ENCODE measurements at places on chromosomes 16 and 17.
A peak's percentile ranks its signal among the peaks of the same experiment; 100 is the strongest.

GRCh38 chr17:9878786-9879525 lies 26.1 kb downstream of the RCVRN start:
- no peak for DNase-seq

GRCh38 chr16:3152027-3152276 lies 17.1 kb downstream of the ZNF213 start:
- no peak for DNase-seq

DNA sequence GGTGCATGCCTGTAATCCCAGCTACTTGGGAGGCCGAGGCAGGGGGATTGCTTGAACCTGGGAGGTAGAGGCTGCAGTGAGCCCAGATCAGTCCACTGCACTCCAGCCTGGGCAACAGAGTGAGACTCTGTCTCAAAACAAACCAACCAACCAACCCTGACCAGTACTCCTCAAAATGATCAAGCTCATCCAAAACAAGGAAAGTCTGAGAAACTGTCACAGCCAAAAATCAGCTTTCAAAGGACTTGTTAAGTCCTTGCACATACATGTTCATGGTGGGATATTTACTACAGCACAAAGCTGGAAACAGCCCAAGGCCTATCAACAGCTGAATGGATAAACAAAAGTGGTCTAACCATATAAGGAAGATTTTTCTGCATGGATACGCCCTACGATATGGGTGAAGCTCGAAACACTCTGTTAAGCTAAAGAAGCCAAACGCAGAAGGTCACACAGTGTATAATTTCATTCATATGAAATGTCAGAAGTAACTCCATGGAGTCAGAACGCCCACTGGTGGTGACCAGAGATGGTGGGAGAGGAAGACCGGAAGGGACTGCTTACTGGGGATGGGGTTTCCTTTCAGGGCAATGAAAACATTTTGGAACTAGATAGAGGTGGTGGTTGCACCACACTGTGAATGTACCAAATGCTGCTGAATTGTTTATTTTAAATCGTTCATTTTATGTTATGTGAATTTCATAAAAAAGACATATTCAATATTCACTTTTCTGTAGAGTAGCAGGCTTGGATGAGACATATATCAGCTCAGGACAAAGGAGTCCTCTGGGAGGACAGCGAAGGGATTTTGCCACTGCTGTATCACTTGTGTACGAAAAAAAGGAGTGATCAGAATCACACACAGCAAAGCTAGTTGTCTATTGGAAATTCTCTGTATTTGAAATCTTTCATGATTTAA lies 17.7 kb downstream of the CCL17 start:
- DNase-seq = peak; percentile 5

GRCh38 chr17:27893841-27894503 lies 807 bp upstream of the LYRM9 start:
- no peak for DNase-seq

DNA sequence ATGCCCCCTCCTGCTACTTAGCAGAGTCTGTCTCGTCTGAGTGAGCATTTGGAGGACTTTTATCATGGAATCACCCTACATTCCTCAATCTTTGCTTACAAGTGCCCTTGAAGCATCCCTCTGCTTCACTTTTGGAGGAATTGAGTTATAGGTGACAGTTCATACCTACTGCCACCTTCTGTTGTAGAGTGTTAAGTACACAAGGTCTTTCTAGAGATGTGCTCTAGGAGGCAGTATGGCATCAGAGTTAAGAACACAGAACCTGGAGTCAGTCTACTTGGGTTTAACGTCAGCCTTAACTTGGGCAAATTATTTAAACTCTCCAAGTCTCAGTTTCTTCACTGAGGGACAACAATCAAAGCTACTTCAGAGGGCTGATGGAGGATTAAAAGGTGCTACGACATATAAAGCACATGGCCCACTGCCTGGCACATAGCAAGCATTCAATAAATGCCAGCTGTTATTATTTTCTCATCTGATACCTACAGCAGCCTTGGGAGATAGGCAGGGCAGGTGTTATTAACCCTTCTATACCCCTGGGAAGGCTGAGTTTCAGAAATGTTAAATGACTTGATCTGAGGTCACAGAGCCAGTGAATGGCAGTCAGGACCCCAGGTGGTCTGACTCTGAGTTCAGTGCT lies 62.2 kb downstream of the UTP18 start:
- no peak for DNase-seq

DNA sequence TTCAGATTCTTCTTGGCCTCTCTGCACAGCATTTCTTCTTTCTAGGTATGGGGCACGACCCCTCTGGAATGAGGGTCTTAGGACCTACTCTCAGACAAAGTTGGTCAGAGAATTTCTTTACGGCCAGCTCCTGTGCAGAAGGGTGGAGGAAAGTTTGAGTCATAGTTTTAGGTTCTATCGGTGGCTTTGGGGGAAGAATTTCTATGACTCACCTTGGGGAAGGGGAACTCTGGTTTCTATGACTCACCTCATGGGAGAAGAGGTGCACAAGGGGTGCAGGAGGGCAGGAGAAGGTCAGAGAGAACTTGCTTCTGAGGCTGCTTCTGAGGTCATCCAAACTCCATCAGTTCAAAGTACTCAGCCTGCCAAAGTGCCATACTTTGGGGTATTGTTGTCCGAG lies 2.5 kb upstream of the ABCC12 start:
- DNase-seq = no peak

DNA sequence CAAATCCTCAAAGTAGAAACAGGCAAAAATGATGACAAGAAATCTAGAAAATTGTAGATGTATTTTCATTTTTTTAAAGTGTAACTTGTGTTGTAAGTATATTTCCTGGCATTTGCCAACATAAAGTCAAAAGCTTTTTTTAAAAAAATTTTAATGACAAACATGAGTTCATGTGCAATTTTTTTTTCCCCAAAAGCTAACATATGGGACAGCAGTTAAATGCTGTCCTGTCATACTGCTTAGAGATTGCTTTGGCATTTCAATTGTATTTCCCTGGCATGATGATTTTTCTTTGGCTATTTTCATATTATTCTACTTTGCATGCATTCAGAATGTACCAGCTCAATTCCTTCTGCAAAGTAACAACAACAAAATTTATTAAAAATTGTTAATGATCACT lies 24.5 kb upstream of the CPPED1 start:
- DNase-seq = no peak

DNA sequence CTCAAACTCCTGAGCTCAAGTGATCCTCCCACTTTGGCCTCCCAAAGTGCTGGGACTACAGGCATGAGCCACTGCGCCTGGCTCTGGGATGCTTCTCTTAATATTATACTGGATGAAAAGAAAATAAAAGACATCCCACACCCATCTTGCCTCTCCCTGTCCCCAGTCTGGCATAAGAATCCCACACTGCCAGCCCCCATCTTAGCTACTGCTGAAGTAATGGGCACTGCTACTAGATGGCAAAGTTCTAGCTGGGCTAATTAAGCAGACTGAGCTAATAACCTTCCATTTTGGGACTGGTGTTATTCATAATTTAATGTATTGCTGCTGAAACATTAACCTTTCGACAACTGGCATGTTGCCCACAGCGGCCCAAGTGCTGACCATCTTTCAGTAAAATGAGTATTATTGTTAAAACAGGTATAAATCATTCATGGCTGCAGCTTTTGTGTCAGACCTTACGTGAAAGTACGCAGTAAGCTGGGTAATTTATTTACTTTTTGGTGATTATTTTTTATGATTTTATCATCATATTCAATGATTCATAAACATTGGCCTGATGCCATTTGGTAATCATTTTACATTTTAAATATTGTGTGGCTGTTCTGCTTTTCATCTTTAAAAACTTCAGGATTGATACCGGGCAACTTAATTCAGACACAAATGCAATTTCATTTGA lies 47.4 kb upstream of the ZFHX3 start:
- no peak for DNase-seq

GRCh38 chr16:75271441-75272096 lies 20.1 kb upstream of the BCAR1 start:
- DNase-seq = no peak

DNA sequence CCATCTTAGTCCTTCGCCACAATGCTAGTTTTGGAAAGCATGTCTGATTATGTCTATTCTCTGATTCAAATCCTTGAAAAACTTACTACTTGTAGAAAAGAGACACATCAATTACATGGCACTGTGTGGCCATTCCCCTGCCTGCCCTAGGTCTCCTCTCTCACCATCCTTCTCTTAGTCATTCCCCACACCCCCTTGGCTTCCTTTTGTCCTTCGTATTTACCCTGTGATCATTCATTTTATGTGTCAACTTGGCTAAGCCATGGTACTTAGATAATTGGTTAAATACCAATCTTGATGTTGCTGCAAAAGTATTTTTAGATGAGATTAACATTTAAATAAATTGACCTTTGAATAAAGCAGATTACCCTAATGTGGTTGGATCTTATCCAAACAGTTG lies 122.9 kb upstream of the CDH11 start:
- DNase-seq = no peak

DNA sequence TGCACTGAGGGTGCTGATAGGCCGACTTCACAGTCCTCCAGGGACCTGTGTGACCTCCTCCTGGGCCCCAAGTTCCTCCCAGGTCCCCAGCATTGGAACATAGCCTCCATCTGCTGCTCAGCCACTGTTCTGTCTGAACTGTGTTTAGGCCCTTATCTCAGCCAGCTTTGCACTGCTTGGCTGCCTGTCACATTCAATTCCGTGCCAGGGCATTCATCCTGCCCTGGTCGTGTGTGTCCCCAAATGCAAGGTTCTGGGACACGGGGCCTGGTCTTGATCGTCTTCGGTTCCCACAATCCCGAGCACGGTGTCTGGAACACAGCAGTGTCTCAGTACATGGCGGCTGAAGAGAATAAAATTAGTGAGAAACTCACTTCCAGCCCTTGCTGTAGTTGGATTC lies 69.9 kb upstream of the NFAT5 start:
- no peak for DNase-seq

- no peak for DNase-seq
Measured at GRCh38 chr17:33647956-33648355, 354.9 kb upstream of the ASIC2 start.

GRCh38 chr17:320139-320538 lies 32.5 kb downstream of the RPH3AL start:
- no peak for DNase-seq

DNA sequence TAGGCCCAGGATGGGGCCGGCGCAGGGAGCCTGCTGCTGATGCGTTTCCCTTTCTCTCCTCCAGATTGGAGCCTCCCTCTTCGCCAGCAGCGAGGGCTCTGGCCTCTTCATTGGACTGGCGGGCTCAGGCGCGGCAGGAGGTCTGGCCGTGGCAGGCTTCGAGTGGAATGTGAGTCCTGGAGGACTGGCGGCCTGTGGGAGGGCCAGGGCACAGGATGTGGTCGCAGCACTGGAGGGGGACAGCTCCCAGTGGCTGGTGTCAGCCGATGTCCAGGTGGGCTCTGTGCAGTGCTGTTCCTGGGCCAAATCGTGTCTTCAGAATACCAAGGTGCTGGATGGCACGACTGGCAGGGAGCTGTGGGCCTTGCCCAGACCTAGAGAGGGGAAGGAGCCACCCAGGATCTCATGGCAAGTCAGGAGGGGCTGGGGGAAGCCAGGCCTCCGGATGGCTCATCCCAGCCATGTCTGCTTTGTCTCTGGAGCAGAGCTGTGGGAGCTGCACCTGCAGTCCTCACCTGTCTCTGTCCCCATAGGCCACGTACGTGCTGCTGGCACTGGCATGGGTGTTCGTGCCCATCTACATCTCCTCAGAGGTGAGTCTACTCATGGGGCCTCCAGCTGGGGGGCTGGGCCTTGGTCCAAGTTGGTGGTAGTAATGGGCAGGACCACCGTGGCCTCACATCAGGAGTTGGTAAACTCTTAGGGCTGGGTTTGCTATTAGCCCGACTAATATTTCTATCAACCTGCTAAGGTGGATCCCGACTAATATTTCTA lies 7.3 kb downstream of the SLC5A10 start:
- no peak for DNase-seq

DNA sequence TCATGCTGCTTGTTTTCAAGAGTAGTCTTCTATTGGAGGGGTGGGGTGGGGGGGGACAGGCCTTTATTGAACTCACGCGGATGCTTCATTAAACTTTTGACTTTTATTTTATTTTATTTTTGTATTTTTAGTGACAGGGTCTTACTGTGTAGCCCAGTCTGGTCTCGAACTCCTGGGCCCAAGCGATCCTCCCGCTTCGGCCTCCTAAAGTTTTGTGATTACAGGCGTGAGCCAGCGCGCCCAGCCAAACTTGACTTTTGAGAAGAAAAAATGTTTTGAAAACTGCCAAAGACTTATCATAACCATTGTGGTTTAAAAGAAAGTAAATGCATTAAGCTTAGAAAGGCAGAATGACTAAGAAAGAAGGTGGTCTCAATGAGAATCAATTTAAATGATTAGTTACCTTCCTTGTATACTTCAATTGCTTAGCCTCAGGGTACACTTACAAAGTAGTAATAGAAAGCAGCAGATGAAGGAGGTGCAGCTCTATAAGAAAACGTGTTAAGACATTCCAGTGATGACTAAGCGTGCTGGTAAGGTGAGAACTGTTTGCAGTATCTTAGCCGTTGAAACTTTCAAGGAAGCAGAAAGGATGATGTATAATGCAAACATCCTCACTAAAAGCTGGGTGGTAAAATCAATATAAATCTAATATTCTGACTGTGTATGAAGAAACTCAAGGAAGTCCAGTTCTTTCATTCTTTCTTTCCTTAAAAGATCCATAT lies 1.2 kb downstream of the AP2B1 start:
- no peak for DNase-seq

DNA sequence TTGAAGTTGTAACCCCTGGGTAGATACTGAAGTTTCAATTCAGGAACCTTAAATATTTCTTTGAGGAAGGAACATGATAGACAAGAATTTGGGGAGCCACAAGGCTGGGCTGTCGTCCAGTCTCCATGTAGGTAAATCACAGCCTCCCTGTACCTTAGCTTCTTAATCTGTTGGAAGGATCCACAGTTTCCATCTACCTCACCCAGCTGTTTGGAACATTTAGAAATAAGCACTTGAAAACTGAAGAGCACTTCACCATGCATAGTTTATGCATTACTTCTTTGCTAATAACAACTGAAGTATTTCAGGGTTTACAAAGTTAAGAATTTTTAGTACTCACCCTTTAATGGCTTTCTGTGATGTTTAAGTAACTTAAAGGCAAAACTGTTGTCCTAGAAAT lies 17.2 kb downstream of the TXNDC11 start:
- no peak for DNase-seq

GRCh38 chr17:75665981-75666380 lies 973 bp downstream of the RECQL5 start:
- DNase-seq = no peak

DNA sequence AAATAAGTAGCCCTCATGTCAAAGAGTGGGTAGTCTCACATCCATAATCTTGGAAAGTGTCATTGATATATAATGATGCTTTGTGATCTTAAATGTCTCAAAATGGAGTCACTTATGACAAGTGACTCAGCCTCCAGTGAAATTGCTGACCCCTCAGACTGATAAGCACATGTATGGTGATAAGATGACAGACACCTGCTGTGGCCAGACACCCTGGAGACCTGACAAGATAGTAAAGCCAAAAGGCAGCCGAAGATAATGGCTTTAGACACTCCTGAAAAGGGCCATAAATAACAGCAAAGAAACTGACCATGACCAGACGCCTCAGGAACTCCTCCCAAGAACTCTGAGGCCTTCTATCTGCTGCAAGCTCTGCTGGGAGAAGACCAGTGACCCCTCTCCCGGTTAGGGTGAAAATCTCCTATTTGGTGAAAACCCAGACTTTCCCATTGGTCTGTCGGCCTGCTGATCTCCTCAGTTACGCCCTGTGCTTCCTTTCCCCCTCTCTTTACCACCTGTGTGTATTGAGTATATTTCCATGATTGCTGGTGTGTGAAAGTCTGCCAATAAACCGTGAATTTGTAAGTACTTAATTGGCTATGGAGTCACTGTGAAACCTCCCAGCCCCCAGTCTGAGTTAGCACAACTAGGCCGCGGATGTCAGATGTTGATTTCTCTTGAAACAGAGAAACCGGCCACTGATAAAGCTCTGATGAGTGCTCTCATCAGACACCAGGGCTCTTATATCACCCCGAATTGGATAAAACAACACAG lies 226.7 kb upstream of the MYOCD start:
- no peak for DNase-seq

Measured in NCI-H1436 (cell line).